ENCODE measurements at places on chromosomes 12 and 14.

GRCh38 chr14:71532790-71533189 lies 399.4 kb upstream of the RGS6 start:
- DNase-seq = no peak

DNA sequence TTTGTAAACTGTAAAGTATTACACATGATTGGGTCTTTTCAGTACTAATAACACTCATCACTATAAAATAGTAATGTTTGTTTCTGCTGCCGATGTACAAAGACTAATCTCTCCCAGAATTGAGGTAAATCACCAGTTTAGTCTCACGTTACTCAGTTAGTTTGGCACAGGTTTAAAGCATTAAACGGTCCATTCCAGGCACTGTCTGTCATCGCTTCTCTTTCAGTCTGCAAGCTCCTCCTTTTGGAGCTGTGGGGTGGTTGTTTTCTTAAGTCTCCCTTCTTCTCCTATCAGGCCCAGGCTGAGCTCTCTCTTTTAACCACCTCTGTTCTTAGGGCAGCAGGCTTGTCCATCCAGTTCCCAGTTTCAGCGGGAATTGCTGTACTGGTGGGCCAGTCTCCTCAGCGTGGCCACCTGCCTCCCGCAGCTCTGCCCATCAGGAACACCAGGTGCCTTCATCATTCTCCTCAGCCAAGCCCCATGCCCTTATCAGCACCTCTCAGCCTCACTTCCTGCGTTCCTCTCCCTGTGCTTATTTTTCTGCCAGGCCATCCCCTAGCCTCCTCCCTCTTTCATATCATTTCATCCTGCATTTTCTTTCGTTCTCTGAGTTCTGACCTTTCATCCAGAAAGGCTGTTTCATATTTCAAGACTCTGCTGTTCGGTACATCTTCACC lies 149.0 kb downstream of the TGFB3 start:
- DNase-seq = no peak

DNA sequence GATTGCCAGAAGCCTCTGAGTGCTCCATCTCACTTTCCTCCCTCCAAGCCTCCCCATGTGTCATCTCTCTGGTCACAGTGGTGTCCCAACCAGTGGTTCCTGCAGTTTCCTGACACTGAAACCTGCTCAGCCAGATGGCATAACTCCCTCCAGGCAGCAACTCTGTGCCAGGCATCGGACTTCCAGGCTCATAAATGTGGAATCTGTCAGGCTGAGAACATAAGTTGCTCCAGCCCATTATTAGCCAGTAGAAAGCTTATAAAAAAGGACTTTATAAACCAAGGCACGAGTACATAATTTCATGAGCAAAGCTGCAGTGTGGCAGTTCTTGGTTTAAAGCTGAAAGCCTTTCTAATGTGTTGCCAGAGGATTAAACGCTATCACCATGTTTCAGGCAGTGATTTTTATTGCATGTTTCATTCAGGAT lies 194.3 kb downstream of the DACT1 start:
- DNase-seq = no peak

GRCh38 chr12:48486261-48486660 lies 4.0 kb downstream of the C12orf54 start:
- no peak for DNase-seq

DNA sequence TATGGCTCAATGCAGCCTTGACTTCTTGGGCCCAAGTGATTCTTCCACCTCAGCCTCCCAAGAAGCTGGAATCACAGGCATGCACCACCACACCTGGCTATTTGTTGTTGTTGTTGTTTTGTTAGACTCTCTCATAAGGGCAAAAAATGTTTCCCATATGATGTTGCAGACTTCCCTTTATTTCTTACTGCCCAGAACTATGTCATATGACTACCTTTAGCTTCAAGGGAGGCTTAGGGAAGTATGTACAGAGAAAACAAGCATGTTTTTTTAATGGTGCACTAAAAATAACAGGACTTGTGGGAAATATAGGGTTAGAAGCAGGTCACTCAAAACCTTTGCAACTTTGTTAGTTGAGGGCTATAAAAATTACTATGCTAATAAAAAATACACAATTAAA lies 4.3 kb upstream of the GPR19 start:
- no peak for DNase-seq
